ENCODE measurements at places on chromosomes 4 and X.
A peak's percentile ranks its signal among the peaks of the same experiment; 100 is the strongest.

- DNase-seq, result no peak
Measured at GRCh38 chr4:38089961-38090360, 129.8 kb downstream of the PTTG2 start.

DNA sequence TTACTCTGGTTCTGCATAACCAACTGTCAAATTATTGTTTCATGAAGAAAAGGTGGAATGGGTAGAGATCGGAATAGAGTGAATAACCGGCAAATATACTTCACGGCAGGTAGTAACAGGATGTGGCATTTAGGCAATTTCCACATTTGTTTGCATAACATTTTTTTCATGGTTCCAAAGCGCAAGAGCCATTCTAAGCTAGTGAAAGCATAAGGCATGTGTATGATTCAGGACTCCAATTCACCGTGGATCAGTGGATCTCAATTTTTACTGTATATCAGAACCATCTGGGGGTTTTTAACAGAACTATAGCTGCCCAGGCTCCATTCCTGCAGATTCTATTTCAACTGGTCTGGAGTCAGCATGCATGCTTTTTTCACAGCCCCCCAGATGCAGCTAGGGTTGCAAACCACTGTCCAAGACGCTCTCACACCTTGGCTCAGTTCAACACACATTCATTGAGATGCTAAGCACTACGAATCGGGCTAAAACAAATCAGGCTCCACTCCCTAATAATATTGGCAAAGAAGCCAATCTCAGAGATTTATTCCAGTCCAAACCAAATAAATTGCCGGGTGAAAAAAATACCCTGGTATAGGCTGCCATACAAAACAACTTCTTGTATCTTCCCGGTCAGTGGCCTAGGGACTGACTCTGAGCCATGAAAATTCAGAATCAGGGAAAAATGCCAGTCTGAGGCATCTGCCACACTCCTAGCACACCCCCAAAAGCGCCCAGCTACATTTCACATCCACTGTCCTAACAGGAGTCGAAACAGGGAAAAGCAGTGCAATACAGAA lies 30.0 kb downstream of the AFAP1 start:
- no peak for DNase-seq

GRCh38 chrX:121571333-121571732 lies 523.9 kb downstream of the GLUD2 start:
- DNase-seq, result no peak

- DNase-seq, result no peak
Measured at GRCh38 chr4:93436000-93436626, 392.4 kb upstream of the ATOH1 start.

- DNase-seq, result no peak
Measured at GRCh38 chr4:85956293-85956945, 403.4 kb downstream of the MAPK10 start.

- no peak for DNase-seq
Measured at GRCh38 chr4:100875296-100876068, 357.7 kb upstream of the EMCN start.

DNA sequence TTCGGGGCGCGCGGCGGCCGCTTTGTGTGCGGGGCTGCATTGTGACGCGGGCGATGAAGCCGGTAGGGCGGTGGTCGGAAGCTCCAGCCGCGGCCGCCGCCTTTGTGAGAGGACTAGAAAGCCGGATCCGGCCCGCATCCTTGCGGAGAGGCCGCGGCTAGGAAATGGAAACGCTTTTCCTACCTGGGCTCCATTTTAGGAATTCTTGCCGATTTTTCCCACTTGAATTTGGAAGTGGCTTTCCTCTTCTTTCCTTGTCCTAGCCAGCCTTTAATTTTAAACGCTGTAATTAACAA lies 708 bp downstream of the TMSB4X start:
- DNase-seq, result no peak

GRCh38 chrX:152313529-152314302 lies 137.4 kb downstream of the GABRA3 start:
- no peak for DNase-seq

DNA sequence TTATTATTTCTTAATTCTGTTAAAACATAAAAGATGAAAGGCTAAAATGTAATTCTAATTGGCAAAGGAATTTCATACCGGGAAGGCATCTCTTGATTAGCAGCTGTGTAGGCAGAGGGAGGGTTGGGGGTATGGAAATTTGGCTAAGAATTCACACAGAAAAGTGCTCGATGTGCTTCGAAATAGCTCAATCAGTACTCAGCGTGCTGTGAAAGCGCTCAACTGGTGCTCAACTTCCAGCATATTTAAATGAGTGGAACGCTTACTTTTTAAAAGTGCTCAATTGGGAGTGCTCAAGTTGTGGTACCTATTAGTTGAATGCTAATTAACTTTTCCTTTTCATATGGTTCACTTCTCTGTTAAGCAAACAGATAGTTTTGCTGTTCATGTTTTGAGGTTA lies 695.9 kb upstream of the ATOH1 start:
- DNase-seq, result no peak

GRCh38 chrX:143298663-143299241 lies 218.5 kb downstream of the SPANXN3 start:
- no peak for DNase-seq

DNA sequence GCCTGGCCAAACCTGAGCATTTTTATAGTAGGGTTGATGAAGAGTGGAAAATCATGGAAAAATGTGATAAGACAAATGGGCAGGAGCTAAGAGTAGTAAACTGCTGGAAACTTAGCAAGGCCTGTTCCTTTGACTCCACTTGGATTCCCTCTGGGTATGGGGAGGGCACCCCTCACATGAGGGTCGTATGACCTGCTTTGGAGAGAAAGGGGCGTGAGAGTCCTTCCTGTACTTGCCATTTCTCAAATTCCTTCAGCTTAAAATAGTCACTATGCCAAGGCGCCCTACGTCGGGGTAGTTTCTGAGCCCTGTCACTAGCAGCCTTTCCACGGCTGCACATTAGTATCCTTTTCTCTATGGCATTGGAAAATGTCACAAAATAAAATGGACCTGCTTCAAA lies 49.1 kb downstream of the GPRIN3 start:
- no peak for DNase-seq

DNA sequence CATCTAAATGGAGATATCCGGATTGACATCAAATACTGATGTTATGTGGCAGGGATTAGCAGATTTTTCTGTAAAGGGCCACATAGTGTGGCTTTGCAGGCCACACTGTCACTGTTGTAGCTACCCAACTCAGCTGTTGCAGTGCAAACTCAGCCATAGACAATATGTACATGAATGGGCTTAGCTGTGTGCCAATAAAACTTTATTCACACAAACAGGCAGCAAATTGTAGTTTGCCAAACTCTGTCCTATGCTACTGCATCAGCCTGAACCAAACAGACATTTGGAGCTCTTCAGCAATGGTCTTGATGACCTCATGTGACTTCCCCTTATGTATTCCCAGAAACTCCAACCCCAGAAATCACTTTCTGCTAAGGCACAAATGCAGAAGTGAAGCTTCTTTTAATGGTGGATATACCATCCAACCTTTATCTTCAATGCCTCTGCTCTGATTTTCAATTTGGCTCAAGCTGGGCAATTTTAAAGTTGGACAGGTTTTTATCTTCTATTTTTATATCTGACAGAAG lies 18.4 kb upstream of the TRPC5OS start:
- no peak for DNase-seq

DNA sequence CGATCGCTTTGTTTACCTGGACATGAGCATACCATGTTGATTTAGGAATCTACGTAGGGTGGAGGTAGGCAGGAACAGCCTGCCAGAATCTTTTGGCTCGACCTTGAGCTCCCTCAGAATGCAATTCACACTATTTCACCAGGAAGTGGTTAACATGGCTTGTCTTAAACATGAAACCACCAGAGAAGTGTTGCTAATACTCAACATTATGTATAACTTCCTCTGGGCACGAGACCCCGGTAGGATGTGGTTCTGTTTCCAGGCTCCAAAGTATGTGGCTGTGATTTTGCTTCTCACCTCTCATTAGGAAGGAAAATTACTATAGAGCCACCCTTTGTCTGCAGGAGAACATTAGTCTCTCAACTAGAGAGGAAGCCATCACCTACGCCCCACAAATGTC lies 59.0 kb upstream of the VCX3B start:
- DNase-seq, result no peak

DNA sequence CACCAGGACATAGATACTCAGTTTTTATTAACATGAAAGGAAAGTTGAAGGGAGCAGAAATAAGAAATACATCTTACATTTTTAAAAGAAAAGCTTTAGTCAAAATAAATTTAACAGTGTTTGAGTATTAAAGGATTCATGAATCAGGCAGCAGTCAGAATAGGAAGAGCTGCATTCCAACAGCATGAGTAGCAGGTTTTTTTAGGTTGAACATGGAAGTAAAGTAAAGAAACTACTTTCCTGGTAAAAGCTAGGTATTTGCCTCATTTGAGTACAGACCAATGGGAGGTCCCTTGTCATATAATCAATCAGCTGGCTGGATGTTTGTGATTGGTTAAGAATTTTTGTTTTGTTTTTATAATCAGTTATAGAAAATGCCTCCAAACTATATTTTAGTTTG lies 645.9 kb upstream of the INTU start:
- DNase-seq, result no peak

GRCh38 chr4:5758741-5759140 lies 47.7 kb downstream of the EVC start:
- DNase-seq, result peak; percentile 26

GRCh38 chrX:96791559-96791958 lies 92.1 kb upstream of the RPA4 start:
- no peak for DNase-seq

GRCh38 chr4:104641418-104641817 lies 146.7 kb upstream of the CXXC4 start:
- no peak for DNase-seq

DNA sequence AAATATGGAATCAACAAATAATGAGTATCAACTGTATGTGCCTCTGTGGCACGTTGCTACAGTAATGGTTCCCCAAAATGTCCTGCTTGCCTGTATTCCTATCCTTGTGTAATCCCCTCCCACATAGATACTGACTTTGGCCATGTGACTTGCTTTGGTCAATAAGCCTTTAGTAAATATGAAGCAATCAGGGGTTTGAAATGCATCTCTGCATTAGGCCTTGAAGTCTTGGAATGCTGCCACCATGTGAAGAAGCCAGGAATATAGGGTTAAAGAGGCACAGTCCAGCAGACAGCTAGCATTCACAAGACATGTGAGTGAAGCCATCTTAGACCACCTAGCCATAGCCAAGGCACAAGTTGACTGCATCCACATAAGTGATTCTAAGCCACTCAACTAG lies 190.9 kb downstream of the GABRB1 start:
- no peak for DNase-seq
